Gastrocnemius medialis (tissue), 4 donors: ENCODE measurements at places on chromosomes 16 and 17. TPM values are rescaled to one million over a fixed set of nuclear protein-coding genes. Genes with fewer than 3 reads are reported as not detected.
A peak's percentile ranks its signal among the peaks of the same experiment; 100 is the strongest.

DNA sequence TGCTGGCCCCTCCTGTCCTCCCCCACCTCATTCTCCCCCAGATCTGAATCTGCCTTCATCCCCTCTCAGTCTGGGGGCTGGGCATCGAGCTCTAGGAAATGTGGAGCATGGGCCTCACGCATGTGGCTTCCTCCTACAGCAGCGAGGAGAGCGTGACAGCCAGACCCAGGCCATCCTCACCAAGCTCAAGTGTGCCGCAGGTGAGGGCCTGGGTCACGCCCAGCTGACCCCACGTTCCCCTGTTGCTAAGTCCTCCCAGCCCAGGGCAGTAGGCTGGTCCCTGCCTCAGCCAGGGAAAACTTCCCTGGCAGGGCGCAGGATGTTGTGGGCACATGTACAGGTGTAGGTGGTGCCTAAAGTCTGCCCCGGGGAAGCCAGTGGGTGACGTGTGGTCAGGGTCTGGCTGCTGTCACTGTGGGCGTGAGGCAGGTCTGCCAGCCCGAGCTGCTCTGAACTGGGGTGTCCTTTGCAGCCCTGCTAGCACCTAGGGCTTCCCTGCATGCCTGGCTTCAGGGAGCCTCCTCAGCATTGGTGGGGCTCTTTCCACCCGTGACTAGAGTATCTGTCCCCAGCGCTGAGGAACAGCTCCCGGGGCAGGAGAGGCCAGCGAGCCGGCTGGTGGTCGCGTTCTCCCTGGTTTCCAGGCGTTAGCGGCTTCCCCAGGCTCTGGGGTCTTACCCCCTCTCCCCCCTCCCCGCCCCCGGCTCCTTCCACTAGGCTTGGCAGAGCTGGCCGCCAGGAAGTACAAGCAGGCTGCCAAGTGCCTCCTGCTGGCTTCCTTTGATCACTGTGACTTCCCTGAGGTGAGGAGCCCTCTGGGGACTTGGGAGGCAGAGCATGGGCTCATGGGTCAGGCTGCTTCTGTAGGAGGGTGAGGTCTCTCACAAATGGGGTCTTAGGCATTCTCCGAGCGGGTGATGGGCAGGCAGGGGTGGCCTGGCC, 3.6 kb downstream of the GPS1 start:
- peaks cover 66% of the 10 kb centered on the region for H3K36me3 ChIP-seq
- H3K4me3 ChIP-seq, result no peak overlapping the region
- peaks cover 24% of the 10 kb centered on the region for H3K4me1 ChIP-seq
- DNase-seq, result no peak
- no peak overlapping the region for H3K27ac ChIP-seq

GRCh38 chr16:21704733-21705132, 41.0 kb downstream of the OTOA start:
- no peaks in the 10 kb centered on the region for H3K27me3 ChIP-seq
- no peak for DNase-seq
- no peaks in the 10 kb centered on the region for H3K4me1 ChIP-seq
- H3K36me3 ChIP-seq, result no peaks in the 10 kb centered on the region
- no peak overlapping the region for H3K4me3 ChIP-seq
- H3K27ac ChIP-seq, result no peak overlapping the region

GRCh38 chr16:75908331-75909117, 182.2 kb upstream of the CPHXL start:
- DNase-seq, result no peak
- no peak overlapping the region for H3K4me3 ChIP-seq
- H3K4me1 ChIP-seq, result no peaks in the 10 kb centered on the region
- no peaks in the 10 kb centered on the region for H3K36me3 ChIP-seq
- H3K27ac ChIP-seq, result no peak overlapping the region
- no peaks in the 10 kb centered on the region for H3K27me3 ChIP-seq

DNA sequence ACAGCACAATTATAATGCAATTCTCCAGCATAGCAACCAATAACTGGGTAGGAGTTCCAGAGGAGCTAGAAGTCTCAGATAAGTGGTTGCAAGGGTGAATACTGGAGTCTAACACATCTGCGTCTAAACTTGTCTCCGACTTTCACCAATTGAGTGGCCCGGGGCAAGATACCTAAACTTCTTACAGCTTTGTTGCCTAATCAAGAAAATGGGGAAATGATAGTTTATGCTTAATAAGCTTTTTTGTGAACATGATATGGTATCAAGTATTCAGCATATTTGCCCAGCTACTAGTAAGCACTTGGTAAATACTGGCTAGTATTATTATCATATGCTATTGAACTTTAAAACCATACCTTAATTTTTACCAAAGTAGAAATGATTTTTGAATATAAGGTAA, 183.5 kb downstream of the KCNJ2 start:
- no peaks in the 10 kb centered on the region for H3K27me3 ChIP-seq
- H3K4me1 ChIP-seq, result no peaks in the 10 kb centered on the region
- H3K4me3 ChIP-seq, result no peak overlapping the region
- H3K36me3 ChIP-seq, result no peaks in the 10 kb centered on the region
- no peak overlapping the region for H3K27ac ChIP-seq

GRCh38 chr17:19904412-19904811, 36.7 kb upstream of the ULK2 start:
- H3K27me3 ChIP-seq, result no peaks in the 10 kb centered on the region
- no peak for DNase-seq
- H3K4me3 ChIP-seq, result no peak overlapping the region
- no peaks in the 10 kb centered on the region for H3K4me1 ChIP-seq
- peaks cover 59% of the 10 kb centered on the region for H3K36me3 ChIP-seq

GRCh38 chr17:29617125-29617480, 5.6 kb downstream of the CORO6 start:
- H3K4me3 ChIP-seq, result peak overlapping the region; percentile 32
- H3K36me3 ChIP-seq, result peaks cover 21% of the 10 kb centered on the region
- peak; percentile 65 for DNase-seq
- H3K27ac ChIP-seq, result peak overlapping the region; percentile 99
- H3K4me1 ChIP-seq, result peaks cover 74% of the 10 kb centered on the region

DNA sequence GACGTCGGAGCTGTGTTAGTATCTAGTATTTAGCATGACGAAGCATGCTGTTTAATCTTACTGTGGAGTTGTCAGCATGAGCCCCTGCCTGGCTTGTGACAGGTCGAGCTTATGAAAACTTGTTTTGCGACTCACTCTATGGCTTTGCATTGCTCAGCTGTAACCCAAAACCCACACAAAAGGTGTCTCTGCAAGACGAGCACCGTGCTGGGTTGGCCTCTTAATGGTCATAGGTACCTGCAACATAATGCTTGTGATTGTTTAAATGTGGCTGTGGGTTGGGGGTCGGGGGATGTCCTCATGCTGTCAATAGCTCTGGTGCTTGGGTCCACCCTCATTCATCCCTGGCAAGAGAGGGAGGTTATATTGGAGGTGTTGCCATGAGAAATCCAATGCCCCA, 5.4 kb downstream of the NTN1 start:
- no peak overlapping the region for H3K27ac ChIP-seq
- H3K27me3 ChIP-seq, result peaks cover 25% of the 10 kb centered on the region
- H3K4me1 ChIP-seq, result no peaks in the 10 kb centered on the region
- DNase-seq, result no peak
- H3K36me3 ChIP-seq, result no peaks in the 10 kb centered on the region

- no peaks in the 10 kb centered on the region for H3K27me3 ChIP-seq
- H3K36me3 ChIP-seq, result no peaks in the 10 kb centered on the region
- DNase-seq, result no peak
- H3K4me3 ChIP-seq, result no peak overlapping the region
- no peak overlapping the region for H3K27ac ChIP-seq
- no peaks in the 10 kb centered on the region for H3K4me1 ChIP-seq
These were observed 510.3 kb upstream of the ZFHX3 start for GRCh38 chr16:73558219-73558618.

- H3K36me3 ChIP-seq, result no peaks in the 10 kb centered on the region
- DNase-seq, result peak; percentile 17
- no peaks in the 10 kb centered on the region for H3K4me1 ChIP-seq
- H3K27me3 ChIP-seq, result no peaks in the 10 kb centered on the region
These were observed 28.3 kb upstream of the BHLHA9 start for GRCh38 chr17:1241929-1242328.

DNA sequence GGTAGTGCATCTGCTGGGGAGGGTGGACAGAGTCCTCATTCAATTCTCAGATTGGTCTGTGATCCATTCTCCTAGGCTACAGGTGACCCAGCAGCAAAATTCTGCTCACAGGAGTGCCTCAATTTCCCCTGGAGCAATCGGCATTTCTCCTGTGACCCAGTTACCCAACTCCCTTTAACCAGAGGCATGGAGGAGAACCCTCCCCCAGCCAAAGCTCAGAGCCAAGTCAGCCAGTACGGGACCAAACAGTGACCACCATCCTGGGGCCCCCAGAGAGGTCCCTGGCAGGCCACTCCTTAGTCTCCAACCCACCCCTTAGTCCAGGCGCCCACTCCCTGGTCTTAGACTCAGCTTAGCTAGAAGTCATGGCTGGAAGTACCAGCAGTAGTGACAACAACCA, 75.6 kb downstream of the DYNLRB2 start:
- H3K36me3 ChIP-seq, result no peaks in the 10 kb centered on the region
- no peaks in the 10 kb centered on the region for H3K27me3 ChIP-seq
- no peaks in the 10 kb centered on the region for H3K4me1 ChIP-seq

GRCh38 chr17:74935585-74936469, at the start of gene OTOP3:
TSS of gene OTOP3 (plus strand) at chr17:74935898. CDS start at chr17:74935922, 24 bp downstream.
- H3K4me3 ChIP-seq, result no peak within 1 kb of the TSS
- H3K4me1 ChIP-seq, result no peaks in the 10 kb centered on the region
- no peaks in the 10 kb centered on the region for H3K36me3 ChIP-seq
- H3K27me3 ChIP-seq, result peaks cover 47% of the 10 kb centered on the region

DNA sequence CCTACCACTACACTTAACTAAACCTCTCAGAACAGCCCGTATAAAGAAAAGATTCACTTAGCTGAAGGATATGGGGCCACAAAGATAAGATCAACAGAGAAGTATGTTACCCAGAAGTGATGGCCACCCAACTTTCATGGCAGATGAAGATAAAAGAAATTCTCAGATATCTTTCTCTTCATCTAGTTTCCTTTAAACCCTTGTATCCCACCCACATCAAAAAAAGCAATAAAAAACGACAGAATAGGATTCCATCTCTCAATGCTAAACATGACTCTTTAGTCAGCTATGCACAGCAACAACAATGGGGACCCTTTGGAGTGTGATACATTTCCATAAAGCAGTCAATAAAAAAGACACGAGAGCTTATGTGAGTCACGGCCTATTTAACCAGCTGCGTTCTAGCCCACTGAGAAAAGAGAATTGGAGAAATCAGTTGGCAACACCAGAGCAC, 86.6 kb downstream of the SNX11 start:
- no peak overlapping the region for H3K27ac ChIP-seq
- H3K36me3 ChIP-seq, result no peaks in the 10 kb centered on the region
- H3K4me1 ChIP-seq, result no peaks in the 10 kb centered on the region
- DNase-seq, result no peak
- H3K27me3 ChIP-seq, result peaks cover 9% of the 10 kb centered on the region
- no peak overlapping the region for H3K4me3 ChIP-seq

GRCh38 chr16:30429418-30429677, 482 bp downstream of the DCTPP1 start:
- peak overlapping the region; percentile 83 for H3K27ac ChIP-seq
- H3K4me3 ChIP-seq, result peak overlapping the region; percentile 85
- H3K27me3 ChIP-seq, result no peaks in the 10 kb centered on the region
- no peaks in the 10 kb centered on the region for H3K36me3 ChIP-seq
- H3K4me1 ChIP-seq, result peaks cover 13% of the 10 kb centered on the region
- no peak for DNase-seq

DNA sequence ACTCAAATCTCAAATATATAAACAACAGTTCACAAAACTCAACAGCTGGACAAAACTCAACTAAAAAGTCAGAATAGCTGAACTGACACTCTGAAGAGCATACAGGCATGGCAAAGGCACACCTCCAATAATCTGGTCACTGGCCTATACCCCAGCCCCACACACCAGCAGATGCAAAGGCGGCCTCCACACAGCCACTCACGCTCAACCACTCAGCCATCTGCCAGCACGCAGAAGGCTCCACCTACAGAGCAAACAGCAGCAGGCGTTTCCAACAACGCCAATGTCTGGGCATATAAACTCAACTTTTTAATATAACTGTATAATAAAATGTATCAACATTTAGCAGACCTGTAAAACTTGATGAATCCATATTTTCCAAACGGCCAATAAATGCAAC, 17.2 kb downstream of the USP7 start:
- no peak overlapping the region for H3K27ac ChIP-seq
- no peaks in the 10 kb centered on the region for H3K36me3 ChIP-seq
- H3K4me3 ChIP-seq, result no peak overlapping the region
- peaks cover 89% of the 10 kb centered on the region for H3K4me1 ChIP-seq
- H3K27me3 ChIP-seq, result no peaks in the 10 kb centered on the region

DNA sequence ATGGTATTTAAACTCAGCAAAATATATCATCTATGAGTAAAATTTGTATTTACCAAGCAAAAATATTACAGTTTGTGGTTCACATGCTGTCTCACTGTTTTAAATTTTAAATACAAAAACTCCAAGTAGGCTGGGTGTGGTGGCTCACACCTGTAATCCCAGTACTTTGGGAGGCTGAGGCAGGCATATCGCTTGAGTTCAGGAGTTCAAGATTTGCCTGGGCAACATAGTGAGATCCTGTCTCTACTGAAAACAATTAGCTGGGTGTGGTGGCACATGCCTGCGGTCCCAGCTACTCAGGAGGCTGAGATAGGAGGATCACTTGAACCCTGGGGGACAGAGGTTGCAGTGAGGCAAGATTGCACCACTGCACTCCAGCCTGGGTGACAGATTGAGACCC, 37.3 kb downstream of the MAPT start:
- no peaks in the 10 kb centered on the region for H3K36me3 ChIP-seq
- H3K4me1 ChIP-seq, result peaks cover 30% of the 10 kb centered on the region
- H3K4me3 ChIP-seq, result no peak overlapping the region
- no peak for DNase-seq
- H3K27ac ChIP-seq, result peak overlapping the region; percentile 78

- H3K36me3 ChIP-seq, result no peaks in the 10 kb centered on the region
- peaks cover 49% of the 10 kb centered on the region for H3K4me1 ChIP-seq
- no peaks in the 10 kb centered on the region for H3K27me3 ChIP-seq
- H3K27ac ChIP-seq, result peak overlapping the region; percentile 67
- no peak for DNase-seq
- peak overlapping the region; percentile 6 for H3K4me3 ChIP-seq
These were observed 4.1 kb upstream of the C1QTNF1 start for GRCh38 chr17:79019632-79020584.

GRCh38 chr16:1000608-1001007, 19.0 kb downstream of the SOX8 start:
- no peak for DNase-seq
- no peak overlapping the region for H3K4me3 ChIP-seq
- no peaks in the 10 kb centered on the region for H3K36me3 ChIP-seq
- no peaks in the 10 kb centered on the region for H3K4me1 ChIP-seq
- H3K27me3 ChIP-seq, result peaks cover 33% of the 10 kb centered on the region

DNA sequence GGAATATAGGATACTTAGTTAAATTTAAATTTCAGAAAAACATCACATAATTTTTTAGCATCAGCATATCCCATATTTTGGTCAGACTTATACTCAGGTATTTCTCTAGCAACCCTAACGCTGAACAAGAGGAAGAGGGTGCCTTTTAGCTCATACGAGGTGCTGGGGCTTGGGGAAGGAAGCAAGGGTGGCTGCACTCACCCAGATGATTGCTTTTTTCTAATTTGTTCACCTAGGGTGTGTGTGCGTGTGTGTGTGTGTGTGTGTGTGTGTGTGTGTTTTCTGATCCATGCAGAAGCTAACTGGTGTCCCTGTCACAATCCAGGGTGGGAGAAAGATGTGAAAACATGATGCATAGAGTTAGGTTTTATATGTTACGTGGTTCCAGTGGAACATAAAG, 81.2 kb downstream of the WNT3 start:
- no peak for DNase-seq
- H3K27ac ChIP-seq, result no peak overlapping the region
- no peaks in the 10 kb centered on the region for H3K27me3 ChIP-seq
- H3K4me1 ChIP-seq, result no peaks in the 10 kb centered on the region
- no peaks in the 10 kb centered on the region for H3K36me3 ChIP-seq

The TNFAIP1 gene
- 36.5 TPM for total RNA-seq

The FAM83G gene
- total RNA-seq, result 8.2 TPM

The SLFN14 gene
- total RNA-seq, result not detected

The DLX3 gene
- not detected for total RNA-seq

The LRRC75A gene
- total RNA-seq, result not detected

The NRN1L gene
- 2.8 TPM for total RNA-seq
